ENCODE measurements at places on chromosomes 13 and 19. TPM values are rescaled to one million over a fixed set of nuclear protein-coding genes. Genes with fewer than 3 reads are reported as not detected.

GRCh38 chr19:3360421-3361383, 5.7 kb upstream of the NFIC start:
- no peak for DNase-seq

DNA sequence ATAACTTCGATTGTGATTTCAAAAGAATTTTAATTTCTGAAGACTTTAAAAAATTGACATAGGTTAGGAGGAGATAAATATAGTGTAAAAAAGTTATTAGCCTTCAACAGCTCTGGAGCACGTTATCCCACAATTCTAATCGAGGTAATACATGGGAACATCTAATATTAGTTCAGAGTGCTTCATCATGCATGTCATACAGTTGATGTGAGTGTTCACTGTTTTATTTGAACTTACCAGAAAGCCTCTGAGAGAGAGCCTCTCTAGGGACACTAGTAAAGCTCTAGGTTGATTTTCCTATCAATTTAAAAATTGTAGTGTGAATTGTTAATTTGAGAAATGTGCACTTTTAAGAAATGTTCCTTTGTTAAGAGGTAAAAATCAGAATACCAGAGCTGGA, 140.4 kb downstream of the LMO7 start:
- DNase-seq = no peak

GRCh38 chr13:51325837-51326236, 13.7 kb upstream of the SERPINE3 start:
- no peak for DNase-seq

PRRG2 gene
- total RNA-seq = 7.2 TPM

- DNase-seq = no peak
Measured at GRCh38 chr13:113407103-113407530, 43.2 kb upstream of the GRTP1 start.

CELF5 gene
- total RNA-seq = 0.17 TPM

- no peak for DNase-seq
Measured at GRCh38 chr19:38850436-38850975, 720 bp upstream of the HNRNPL start.

PROZ gene
- total RNA-seq = not detected

- DNase-seq = no peak
Measured at GRCh38 chr13:44698066-44698465, 121.9 kb upstream of the TSC22D1 start.

DNA sequence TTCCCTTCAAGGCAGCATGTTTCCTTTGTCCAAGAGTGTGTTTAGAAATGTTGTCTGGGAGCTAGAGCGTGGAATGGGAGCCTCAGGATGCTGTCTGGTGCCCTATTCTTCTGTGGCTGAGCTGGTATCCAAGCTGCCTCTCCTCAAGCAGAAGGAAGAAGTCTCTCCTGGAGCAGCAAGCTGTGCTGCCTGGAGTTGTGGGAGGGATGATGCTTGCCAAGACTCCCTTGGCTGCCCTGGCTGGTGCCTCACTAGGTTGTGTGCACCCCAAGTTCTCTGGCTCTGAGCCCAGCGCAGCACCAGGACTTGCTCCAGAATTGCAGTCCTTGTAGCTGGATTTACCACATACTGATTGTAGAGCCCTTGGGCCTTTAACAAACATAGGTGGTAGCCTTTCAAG, 4.7 kb upstream of the CYP4F3 start:
- DNase-seq = no peak

DNA sequence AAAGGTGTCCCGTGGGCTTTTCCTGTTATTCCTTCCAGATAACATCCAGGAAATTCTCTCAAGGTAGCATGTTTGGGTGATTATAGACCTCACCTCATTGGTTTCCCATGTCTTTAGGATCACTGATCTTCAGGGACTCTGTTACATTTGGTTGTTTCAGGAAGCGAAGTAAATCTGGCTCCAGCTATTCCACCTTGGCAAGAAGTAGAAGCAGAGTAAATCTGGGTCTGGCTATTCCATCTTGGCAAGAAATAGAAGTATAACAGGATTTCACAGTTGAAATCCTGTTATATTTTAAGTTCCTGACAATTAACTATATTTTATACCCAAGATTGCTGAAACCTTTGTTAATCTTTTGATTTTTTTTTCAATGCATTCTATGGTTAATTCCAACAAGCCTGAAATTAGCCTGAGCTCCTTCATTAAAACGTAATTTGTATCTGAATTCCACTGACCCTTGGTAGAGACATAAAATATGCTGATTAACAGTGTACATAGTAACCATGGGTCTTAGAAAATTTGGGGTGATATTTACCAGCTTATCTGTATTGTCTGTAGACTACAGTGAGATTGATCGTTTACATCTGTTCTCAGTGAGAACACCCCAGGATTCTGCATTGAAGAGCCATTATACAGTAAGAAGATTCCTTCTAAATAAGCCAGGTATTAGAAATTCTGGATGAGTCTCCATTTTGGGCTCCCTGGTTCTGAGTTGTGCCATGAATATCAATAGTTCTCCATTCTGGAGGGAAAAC, 267.6 kb upstream of the SLITRK6 start:
- DNase-seq = no peak

DNA sequence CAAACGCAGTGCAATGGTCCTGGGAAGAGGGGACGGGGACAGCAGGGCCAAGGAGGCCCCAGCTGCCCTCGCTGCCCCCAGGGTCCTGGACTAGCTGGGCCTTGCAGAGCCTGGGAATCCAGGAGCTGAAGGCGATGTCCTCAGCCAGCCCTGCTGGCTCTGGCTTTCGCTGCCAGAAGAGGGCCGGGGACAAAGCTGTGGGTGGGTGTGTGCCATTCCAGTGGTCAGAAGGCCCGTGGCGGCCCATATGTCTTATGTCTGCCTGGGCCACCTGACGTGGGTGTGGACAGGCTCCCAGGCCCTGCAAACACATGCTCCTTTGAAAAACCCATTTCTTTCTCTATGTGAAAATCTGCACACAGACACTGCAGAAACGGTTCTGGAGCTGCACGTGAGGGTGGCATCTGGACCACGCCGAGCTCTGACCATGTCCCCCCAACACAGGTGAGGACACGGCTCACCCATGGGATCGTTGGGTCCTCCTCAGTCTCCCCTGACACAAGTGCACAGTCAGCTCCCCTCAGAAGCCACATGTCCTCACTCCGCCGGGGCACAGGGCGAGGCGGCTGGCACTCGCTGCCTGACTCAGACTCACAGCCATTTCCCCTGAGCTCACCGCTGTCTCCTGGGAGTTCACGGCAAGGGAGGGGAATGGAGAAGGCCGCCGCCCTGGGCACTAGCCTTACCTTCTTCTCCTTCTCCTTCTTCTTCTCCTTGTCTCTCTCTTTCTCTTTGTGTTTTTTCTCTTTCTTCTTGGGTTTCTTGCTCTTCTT, 16.9 kb downstream of the IZUMO4 start:
- DNase-seq = no peak

DNA sequence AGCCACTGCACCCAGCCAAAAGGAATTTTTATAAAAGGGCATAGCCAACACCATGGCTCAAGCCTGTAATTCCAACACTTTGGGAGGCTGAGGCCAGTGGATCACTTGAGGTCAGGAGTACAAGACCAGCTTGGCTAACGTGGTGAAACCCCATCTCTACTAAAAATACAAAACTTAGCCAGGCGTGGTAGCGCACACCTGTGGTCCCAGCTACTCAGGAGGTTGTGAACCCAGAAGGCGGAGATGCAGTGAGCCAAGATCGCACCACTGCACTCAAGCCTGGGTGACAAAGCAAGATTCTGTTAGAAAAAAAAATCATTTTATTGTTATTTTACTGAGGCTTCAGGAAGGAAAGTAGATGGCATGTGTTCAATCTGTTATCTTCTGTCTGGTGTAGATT, 31.3 kb upstream of the FOXO1 start:
- no peak for DNase-seq

DNA sequence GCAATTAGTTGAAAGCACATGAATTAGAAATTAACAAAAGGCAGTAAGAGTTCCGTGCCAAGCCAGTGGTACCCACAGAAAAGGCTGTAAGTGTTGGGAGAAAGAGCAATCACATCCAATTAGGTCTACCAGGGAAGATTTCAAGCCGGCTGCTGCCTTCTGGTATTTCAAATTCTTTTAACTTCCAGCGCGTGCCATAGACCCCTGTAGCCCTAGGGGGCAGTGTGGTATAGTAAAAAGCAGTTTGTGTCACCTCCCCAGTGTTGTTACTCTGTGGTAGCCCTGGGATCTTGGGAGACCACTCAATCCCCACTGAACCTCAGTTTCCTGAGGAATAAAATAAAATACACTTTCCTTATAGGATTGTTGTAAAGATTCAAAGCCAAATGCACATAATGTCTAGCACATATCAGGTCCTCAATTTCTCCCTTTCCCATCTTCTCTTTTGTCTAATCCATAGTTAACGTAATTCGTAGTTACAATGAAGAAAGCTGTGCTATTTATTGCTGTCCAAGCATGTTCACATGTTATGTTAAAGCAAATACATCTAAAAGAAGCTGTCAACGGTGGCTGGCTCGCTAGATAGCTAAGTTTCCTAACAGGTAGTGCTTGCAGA, 230.2 kb downstream of the TDRD3 start:
- no peak for DNase-seq

FGF14 gene
- total RNA-seq = not detected

SLC46A3 gene
- total RNA-seq = 3.4 TPM

OLFM2 gene
- 18.0 TPM for total RNA-seq

FXYD3 gene
- 0.50 TPM for total RNA-seq

- DNase-seq = no peak
Measured at GRCh38 chr19:42253245-42254088, 1.5 kb downstream of the ERF start.

TTC9B gene
- total RNA-seq = not detected

GRCh38 chr19:38713227-38713649, 31.0 kb downstream of the CAPN12 start:
- no peak for DNase-seq

All from kidney epithelial cell (primary cell).